ENCODE measurements at places on chromosomes 16 and 17.

- DNase-seq, result peak; percentile 93
Measured at GRCh38 chr17:46193626-46194392, 580 bp upstream of the KANSL1 start.

GRCh38 chr16:47712276-47713224, 251.4 kb downstream of the PHKB start:
- no peak for DNase-seq

GRCh38 chr17:4497101-4497824, 1.4 kb upstream of the SPNS2 start:
- DNase-seq, result no peak

- DNase-seq, result no peak
Measured at GRCh38 chr16:86619239-86619794, 41.0 kb downstream of the FOXL1 start.

- DNase-seq, result no peak
Measured at GRCh38 chr17:12098568-12098967, 77.9 kb downstream of the MAP2K4 start.

- no peak for DNase-seq
Measured at GRCh38 chr17:64920026-64920418, 744 bp upstream of the LRRC37A3 start.

- DNase-seq, result no peak
Measured at GRCh38 chr16:15782573-15783365, 74.1 kb downstream of the MYH11 start.

DNA sequence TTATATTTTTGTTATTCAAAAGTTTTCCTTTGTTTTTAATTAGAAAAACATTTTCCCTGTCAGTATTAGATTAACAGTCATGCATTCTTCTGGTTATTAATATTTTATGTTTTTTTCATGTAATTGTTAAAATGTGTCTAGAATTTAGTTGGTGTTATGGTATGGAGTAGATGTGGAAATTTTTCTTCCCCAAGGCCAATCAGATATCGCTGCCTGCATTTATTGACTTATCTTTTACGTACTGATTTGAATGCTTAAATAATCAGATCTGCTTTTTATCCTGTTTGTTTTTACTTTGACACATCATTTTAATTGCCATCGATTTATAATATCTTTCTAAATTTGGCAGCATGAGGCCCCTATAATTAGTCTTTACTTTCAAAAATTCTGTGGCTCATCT, 13.6 kb downstream of the FTO start:
- no peak for DNase-seq

GRCh38 chr16:11743308-11744074, 834 bp upstream of the TXNDC11 start:
- no peak for DNase-seq

DNA sequence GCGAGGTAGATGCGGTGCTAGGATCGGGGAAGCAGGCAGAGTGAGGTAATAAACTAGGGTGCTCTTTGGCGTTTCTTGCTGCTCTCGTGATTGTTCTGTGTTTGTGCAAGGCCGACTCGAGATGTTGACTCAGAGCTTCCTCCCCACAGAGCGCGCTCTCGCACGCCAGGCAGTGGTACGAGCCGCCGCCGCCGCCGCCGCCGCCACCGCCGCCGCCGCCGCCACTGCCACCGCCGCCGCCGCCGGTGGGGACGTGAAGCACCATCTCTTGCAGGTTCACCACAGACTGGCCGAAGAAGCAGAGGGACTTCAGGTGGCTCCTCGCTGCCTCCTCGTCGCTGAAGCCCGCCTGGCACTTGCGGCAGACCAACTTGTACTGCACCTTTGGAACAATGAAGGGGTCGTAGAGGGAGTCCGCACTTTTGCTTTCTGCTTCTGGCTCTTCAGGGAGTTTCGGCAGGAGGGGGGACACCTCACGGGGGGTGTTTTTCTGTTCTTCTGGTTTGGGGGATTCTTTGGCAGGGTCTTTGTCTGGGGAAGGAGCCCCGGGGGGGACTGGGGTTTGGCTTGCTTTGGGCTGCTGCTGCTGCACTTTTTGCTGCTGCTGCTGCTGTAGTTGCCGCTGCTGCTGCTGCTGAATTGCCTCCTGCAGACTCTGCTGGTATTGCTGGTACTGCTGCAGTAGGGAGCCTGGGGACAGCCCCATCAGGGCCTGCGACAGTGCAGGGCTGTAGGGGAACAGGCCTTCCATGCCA, 260.2 kb downstream of the ZFHX3 start:
- DNase-seq, result no peak

- no peak for DNase-seq
Measured at GRCh38 chr16:71367241-71367976, 8.9 kb downstream of the CALB2 start.

DNA sequence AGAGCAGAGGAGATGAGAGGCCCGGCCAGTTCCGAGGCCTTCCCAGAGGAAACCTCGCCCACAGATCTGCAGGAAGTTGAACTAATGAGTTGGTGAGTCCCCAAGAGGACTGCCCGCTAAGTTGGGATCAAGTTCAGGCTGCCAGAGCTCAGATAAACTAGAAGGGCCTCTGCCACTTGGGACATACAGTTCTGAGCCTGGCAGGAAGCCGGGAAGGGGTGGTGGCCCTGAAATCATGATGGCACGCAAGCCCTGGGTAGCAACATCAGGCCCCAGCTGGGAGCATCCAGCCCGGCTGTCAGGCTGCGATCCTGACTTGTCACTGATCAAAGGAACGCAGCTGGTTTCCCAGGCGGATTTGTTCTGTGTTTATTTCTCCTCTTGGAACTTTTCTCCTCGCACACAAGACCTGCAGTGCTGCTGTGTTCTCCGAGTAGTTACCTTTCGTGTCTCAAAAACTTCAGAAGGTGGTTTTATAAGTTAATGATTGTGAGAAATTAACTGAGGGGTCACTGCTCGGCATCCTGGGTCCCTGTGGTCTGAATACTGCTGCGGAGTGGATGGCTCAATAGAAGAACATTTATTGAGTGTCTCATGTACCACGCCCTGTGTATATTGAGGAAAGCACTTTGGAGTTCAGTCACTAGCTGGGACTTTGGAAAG, 8.0 kb upstream of the WFDC1 start:
- DNase-seq, result no peak

DNA sequence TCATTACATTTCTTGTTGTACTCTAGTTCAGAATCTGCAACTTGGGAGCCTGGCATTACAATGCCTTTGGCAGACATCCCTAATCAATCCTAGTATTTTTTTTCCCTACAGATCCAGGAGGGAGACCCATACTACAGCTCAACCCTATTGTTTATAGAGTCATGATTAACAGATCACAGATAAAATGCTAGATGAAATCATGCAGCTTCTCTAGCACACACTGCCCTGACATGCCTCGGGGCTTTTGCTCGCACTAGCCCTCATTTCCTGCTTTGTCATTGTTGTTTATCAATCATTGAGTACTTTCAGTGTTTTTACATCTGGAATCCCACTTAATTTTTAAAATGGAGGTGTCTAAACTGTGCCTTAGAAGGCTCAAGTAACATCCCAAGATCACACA, 412.5 kb downstream of the CA10 start:
- DNase-seq, result no peak

- DNase-seq, result no peak
Measured at GRCh38 chr17:32917081-32917480, 10.9 kb upstream of the TMEM98 start.

GRCh38 chr16:75491876-75492275, 3.4 kb downstream of the CHST6 start:
- no peak for DNase-seq

GRCh38 chr17:55440391-55440790, 18.8 kb upstream of the MMD start:
- peak; percentile 88 for DNase-seq

DNA sequence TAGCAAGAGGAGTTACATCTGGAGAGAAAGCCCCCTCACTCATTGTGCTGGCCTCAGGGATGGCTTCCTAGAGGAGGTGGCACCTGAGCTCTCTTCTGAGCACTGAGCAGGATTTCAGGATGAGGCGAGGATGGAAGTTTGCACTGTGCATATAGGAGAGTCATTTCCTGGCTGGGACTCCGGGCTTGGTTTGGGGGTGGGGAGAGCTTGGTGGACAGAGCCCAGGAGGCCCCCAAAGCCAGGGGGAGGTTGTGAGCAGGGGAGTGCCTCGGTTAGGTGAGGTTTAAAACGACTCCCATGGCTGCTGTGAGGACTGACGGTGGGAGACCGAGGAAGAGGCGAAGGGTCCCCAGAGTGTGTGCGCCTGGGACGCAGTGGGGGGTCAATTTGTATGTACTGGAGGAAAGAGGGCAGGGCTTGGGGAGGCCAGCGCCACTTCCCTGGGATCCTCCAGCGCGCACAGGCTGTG, 1.2 kb downstream of the CAMKK1 start:
- DNase-seq, result no peak

- no peak for DNase-seq
Measured at GRCh38 chr16:48384520-48385252, 527 bp downstream of the SIAH1 start.

GRCh38 chr17:60332574-60332973, 59.4 kb downstream of the USP32 start:
- DNase-seq, result no peak

DNA sequence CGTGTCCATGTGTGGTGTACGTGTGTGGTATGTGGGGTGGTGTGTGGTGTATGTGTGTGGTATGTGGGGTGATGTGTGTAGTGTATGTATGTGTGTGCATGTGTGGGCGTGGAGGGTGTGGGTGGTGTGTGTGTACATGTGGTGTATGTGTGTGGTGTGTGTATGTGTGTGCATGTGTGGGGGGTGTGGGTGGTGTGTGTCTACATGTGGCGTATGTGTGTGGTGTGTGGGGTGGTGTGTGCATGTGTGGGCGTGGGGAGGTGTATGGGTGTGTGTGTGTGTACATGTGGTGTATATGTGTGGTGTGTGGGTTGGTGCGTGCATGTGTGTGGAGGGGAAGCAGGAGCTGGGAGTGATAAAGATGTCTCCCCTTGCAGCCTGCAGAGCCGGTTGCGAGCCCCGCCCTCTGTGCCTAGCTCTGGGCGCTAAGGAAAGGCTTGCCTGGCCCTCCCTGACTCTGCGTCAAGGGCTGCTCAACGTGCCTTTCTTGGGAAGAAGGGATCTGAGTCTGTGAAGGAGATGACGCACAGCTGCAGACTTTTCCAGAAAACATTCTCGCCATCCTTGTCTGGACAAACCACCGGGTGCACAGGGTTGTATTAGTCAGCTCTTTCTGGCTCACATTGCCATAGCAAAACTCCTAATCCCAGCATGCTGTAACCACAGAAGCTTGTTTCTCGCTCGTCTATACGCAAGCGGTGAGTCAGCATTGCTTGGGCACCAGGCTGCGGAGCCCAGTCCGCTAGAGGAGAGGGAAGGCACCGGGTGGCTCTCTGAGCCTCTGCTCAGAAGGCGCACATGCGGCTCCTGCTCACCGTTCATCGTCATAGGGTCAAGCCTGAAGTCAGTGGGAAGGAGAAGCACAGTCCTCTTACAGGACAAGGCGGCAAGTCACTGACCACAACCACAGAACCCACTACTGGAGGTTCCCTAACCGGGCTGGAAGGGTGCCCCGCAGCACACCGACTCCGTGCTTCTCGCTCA, 2.0 kb upstream of the CD300H start:
- no peak for DNase-seq

GRCh38 chr16:80433623-80434022, 107.2 kb upstream of the DYNLRB2 start:
- no peak for DNase-seq

DNA sequence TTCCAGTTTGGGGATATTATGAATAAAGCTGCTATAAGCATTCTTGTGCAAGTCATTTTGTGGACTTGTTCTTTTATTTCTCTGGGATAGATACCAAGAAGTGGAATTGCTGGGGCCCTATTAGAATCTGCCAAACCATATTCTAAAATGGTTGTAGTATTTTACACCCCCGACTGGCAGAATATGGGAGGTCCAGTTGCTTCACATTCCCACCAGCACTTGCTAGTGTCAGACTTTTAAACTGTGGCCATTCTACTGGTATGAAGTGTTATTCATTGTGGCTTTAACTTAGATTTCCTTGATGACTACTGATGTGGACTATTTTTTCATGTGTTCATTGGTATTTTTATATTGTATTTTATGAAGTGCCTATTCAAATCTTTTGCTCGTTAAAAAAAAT, 18.1 kb upstream of the NUP93 start:
- DNase-seq, result no peak

DNA sequence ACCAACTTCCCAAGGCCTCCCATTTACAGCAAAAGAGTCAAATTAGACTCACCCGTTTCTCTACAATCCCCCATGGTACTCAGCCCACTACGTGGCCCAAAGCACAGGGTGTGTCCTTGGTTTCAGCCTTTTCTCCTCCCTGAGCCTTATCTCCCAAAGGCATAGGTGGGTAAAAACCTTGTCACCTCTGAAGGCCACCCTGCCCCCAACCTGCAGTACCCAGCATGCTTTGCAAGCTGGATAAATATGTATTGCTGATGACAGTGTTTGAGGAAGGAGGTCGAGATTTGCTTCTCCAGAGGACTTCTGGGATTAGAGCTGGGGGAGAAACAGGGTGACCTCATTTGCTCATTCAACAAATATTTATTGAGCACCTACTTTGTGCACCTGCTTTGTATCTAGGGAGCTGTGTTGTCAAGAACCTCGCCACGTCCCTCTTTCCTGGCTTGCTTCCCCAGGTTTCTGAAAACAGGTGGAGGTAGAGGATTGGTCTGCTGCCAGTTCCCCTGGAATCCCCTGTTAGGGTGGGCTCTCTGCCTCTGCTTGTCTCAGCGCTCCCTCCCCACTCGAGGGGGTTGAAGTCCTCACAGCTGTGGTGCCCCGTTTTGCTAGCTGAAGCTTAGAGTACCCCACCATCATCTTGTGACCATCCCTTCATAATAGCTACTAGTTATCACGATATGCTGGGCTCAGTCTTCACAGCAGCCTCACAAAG, 3.0 kb downstream of the LASP1 start:
- DNase-seq, result no peak

- no peak for DNase-seq
Measured at GRCh38 chr16:15466886-15467781, 32.7 kb downstream of the BMERB1 start.

- no peak for DNase-seq
Measured at GRCh38 chr17:80477647-80478478, 1.5 kb upstream of the NPTX1 start.

- DNase-seq, result no peak
Measured at GRCh38 chr17:13003454-13003851, 14.4 kb downstream of the ELAC2 start.

DNA sequence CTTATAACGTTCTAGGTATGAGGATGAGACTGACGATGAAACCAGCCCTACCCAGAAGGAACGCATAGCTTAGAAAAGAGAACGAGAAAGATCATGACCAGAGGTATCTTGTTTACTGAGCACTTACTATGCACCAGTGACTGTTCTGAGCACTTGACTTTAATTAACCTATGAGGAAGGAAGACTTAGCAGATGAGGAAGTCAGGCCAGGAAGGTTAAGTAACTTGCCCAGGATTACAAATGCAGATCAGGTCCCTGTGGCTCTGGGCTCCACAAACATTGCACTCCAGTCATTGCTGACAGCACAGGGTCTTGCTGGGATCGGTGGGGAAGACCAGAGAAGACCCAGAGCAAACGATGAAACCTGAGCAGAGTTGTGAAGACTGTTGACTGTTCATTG, 7.1 kb downstream of the KRT13 start:
- no peak for DNase-seq

DNA sequence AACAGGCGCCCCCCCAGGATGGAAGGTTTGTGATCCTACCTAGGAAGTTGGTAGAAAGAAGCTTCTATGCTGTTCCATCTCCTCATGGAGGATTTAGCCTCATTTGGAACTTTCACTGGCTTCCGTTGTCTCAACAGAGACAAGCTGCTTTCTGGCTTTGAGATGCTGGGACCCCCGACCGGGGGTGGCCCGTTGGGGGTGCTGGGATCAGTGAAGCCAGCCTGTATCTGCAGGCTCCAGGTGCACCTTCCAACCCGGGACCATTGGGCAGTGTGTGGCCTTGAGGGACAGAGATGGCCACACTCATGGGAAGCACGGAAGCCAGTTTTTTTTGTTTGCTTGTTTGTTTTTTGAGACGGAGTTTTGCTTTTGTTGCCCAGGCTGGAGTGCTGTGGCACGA, 15.4 kb downstream of the CIBAR2 start:
- DNase-seq, result no peak
